Spleen (tissue), 13 donors: ENCODE measurements at places on chromosomes 2 and 18.
A peak's percentile ranks its signal among the peaks of the same experiment; 100 is the strongest.

- DNase-seq, result no peak
Observed at GRCh38 chr18:55501982-55502710, 85.8 kb downstream of the TCF4 start.

DNA sequence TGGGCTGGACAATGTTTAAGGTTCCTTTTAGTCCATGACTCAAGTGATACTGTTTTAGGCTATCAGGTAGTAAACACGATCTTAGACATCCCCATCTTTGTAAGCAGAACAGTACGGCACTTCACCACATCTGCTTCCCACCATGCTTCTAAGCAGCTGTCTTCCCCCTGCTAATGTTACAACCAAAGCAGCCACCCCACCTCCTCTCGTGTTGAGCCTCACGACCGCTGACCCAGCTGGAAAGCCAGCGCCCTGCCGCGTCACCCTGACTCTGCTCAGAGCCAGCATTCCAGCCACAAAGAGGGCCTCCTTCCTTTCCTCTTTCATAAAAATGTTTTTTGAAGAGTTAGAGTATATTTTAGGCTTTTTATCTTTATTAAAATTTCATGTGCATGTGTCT lies 9.4 kb downstream of the MTERF4 start:
- DNase-seq, result no peak

DNA sequence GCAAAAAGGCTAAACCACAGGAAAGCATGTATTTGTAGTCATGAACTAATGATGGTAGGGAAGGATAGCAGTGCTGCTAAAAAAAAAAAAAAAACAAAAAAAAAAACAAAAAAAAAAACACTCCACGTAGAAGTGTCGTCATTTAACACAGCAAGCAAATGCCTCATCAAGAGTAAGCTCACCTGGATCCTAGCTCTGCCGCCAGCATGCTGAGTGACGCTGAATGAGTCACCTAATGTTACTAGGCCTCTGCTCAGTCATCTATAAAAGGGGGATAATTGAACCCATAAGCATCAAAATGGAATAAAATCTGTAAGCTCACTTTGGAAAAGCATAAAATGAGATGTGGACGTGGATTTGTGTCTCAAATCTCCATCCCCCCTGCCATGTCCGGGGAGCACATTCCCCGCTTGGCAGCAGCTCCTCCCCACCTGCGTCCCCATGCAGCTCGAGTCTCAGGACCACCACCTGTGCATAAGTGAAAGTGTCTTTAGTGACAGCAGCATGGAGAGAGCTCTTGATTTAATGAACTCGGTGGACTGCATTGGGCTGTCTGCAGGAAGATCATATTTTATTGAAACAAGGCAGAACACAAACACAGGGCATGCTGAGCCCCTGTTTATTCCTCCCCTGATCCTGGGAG lies 427.5 kb downstream of the LRATD1 start:
- no peak for DNase-seq

- DNase-seq, result no peak
Observed at GRCh38 chr18:8607776-8608742, 1.2 kb upstream of the RAB12 start.

- DNase-seq, result no peak
Observed at GRCh38 chr2:66442516-66443185, 7.7 kb downstream of the MEIS1 start.

DNA sequence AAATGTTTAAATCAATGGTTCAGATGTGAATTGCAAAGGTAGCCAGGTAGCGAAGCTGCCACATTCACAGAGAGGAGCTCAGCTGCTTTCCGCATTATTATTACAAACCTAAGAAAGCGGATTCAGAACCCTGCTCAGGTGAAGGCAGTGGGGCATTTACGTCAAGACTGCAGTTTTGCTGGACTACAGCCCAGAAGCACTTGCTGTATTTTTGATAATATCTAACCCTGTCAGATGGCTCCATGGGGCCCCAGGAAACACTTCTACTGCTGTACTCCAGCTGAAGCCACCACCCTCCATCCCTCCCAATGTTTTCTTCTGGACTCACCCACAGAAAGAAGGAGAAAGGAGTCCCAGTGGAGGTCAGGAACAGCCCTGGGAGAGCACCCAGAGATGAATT lies 96.9 kb downstream of the TPO start:
- DNase-seq, result no peak

- no peak for DNase-seq
Observed at GRCh38 chr2:47023332-47023731, 107.7 kb upstream of the MCFD2 start.

DNA sequence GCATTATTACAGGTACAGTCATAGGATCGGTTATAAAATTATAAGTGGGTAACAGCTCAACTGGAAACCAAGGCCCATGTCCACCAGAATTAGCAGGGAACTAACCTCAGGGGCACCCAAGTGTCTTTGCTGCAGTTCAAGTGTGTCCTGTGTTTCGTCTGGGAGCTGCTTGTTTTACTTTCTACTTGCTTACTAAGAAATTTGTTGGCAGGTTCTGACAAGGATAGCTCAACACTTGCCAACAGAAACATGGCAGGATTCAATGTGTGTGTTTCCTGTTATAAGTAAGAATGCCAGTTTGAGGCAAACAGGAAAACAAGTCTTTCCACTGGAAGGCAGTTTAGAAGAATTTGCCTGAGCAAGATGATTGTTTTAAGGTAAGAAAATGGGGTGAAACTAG lies 104.5 kb downstream of the EPHA4 start:
- no peak for DNase-seq

DNA sequence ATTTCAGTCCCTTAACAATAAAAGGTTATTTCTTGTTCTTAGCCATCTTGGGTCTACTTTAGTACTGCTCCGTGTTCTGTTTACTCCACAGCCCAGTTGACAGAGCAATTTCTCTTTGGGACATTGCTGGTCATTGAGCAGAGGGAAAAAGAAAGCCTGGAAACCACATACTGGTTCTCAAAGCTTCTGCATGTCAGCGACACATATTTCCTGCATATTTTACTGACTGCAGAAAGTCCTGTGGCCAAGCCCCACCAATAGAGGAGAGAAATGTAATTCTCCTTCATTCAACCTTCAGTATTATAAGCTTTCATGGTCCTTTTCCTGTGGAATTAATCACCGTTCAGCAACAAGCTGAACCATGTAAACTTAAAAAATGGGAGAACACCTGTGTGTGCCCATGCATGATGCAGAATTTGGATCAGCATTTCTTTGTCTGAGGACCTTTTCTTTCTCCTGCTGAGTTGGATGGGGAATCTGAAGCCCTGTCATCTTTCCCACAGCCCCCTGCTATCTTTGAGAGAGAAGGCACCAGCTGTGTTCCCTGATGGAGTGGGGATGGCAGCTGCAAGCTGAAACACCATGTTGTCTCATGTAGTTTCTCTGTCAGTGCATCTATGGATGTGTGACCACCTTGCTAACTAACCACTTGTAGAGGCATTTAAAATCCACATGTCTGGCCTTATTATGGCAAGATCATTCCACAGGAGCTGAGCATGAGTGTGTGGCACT lies 431.6 kb downstream of the MEIS1 start:
- no peak for DNase-seq

- DNase-seq, result no peak
Observed at GRCh38 chr2:155215037-155215707, 516.7 kb downstream of the KCNJ3 start.

DNA sequence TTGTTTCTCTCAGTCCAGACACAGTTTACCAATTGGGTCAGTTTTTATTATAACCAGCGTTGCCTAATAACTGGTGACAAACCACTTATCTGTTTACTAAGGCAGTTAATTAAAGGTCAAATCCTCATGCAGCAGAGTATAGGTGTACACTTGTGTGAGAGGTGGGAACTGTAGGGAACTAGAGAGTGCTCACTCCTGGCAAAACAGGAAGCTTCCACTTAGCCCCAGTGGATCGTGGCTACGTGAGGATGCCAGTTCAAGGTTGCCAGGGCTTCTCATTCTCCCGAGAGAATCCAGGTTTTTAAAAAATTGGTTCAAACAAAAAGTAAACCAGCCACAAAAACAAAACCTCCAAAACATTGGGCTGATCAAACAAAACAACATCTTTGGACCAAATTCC lies 8.1 kb downstream of the CYBRD1 start:
- no peak for DNase-seq

DNA sequence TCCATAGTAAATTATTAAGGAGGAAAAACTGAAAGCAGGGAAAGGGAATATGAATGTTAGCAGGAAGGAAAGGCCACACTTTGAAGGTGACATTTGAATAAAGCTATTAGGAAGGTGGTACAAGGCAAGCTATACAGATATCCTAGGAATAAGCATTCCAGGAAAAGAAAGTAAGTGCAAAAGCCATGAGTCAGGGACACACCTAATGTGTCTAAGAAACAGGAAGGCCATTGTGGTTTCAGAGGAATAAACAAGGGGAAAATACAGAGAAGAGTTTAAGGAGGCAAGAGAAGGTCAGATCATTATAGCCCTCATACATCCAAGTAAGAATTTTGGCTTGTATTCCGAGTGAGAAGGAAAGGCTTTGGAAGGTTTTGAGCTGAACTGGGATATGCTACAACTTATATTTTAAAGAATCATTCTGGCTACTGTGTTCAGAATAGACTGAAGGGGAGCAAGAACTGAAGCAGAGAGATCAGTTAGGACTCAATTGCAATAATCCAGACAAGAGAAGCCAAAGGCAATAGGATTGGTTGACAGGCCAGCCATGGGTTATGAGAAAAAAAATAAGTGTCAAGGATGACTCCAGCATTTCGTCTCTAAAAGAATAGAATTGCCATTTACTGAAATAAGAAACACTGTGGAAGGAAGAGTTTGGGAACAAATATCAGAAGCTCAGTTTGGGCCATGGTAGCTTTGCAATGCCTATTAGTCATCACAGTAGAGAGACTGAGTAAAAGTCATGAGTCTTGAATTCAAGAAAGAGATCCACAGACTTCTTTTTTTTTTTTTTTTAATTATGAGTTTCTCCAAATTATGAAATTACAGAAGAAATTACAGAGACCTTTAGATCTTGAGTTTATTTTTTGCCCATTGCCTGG lies 11.3 kb downstream of the RAD51AP2 start:
- no peak for DNase-seq

DNA sequence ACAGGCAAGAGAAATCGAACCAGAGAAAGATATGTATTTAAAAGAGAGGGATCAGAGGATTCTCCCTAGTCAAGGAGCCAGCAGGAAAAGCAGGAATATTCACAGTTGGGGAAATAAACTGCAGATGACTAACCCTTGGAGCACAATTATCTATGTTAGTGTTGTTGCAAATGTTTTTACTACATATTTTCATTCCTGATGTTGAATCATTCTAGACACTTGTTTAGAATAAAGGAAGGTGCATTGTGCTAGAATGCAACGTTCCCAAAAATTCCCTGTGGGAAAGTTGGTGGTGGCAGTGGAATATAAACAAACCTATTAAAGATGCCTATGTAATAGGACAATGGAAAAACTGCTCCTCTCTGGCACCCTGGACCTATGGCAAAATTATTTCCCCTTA lies 63.3 kb downstream of the DTNA start:
- DNase-seq, result no peak

GRCh38 chr2:219701847-219702634 lies 74.6 kb downstream of the SLC4A3 start:
- no peak for DNase-seq

GRCh38 chr2:242017086-242017485 lies 147.6 kb downstream of the RTP5 start:
- peak; percentile 34 for DNase-seq

DNA sequence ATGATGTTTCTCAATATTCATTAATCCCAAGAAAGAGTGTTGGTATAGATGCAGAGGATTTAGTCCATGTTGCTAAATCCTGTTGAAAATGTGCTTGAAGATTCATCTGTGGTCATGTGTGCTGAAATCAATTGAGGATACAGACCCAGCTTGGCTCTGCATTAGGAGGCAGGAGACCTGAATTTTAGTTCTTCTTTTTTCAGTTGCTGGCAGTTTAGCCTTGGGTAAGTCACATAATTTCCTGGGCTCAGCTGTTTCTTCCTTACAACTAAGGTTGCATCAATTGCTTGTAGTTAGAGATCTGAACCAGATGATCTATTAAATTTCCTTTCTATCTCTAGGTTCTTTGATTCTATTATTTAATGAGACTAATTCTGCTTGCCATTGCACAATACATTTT lies 54.4 kb downstream of the SETBP1 start:
- DNase-seq, result no peak
